ENCODE measurements at places on chromosomes 6 and 20. TPM values are rescaled to one million over a fixed set of nuclear protein-coding genes. Genes with fewer than 3 reads are reported as not detected.

ACSS1 gene
- 0.23 TPM for total RNA-seq

DNA sequence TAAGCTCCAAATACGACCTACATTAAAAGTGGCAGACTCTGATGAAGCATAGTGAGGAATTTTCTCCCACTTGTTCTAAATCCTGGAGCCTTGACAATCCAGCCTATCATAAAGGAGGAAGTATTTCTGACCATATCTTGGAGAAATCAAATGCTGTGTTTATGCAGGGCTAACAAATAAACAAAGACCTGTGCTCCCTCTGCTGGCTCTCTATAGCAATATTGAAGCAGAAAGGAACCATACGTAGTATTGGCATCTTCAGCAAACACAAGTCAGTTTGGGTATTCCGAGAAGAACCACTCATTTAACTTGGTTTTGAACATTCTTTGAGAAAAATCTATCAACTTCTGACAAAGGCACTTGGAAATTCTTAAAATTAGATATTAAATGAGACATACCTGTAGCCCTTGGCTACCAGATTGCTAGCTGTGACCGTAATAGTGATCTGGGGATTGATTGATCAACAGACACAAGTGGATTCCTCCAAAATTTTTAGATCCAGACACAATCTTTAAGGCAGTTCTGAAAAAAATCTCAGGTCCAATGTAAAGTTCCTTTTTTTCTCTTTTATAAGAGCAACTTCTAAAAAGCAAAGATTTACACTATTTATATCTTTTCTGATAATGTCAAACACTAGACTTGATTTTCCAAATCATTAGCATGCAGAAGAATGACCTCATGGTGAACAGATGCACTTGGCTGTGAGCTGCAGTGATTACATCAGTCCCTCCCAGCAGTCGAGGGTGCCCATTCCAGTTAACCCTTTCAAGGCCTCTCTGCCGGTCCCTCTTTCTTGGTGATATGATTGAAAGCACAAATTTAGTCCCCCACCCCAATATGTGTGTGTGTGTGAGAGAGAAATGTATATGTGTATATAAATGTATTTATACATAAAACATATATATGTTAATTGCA, 40.2 kb downstream of the INSM1 start:
- no peak overlapping the region for H3K4me3 ChIP-seq
- no peak for DNase-seq
- no peaks in the 10 kb centered on the region for H3K4me1 ChIP-seq

GRCh38 chr6:115194981-115195638, 852.3 kb upstream of the HS3ST5 start:
- H3K4me3 ChIP-seq, result no peak overlapping the region
- H3K4me1 ChIP-seq, result no peaks in the 10 kb centered on the region
- H3K36me3 ChIP-seq, result no peaks in the 10 kb centered on the region
- no peak for DNase-seq
- H3K27ac ChIP-seq, result no peak overlapping the region

DNA sequence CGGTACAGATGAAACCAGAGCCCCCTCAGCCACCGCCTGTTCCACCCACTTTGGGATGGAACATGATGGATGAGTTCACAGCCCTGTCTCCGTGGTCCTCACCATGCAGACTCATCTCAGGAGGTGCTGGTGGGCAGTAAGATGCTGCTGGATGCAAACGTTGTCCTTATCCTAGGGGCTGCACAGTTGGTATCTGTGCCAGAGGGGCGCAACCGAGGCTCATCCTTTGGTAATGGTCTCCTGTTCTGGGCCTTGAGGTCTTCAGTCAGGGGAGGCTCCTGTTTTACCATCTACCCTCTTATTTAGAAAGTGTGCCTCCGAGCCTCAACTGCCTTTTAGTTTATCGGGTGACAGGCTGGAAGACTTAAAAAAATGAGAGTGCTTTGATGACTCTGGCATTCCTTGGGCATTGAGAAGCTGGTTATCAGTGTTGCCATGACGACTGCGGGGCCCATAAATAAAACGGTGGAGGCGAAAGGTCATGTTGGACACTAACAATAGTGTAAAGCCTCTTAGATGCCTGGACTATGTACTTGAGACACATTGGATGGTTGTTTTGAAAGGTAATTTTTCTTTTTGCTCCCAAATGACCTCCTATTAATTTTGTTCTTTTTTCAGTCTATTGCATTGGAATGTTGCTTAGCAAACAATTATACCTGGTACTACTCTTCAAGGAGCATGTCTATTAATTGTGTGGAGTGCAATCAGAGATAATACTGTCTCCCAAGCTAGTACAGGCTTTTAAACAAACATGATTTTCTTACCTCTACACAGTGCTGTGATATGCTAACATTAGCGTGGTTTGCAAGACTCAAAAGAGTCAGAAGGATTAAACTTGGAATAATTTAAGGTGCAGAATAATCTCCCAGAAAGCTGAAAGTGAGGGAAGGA, 74.2 kb upstream of the DSP start:
- H3K36me3 ChIP-seq, result no peaks in the 10 kb centered on the region
- H3K27ac ChIP-seq, result no peak overlapping the region

DNA sequence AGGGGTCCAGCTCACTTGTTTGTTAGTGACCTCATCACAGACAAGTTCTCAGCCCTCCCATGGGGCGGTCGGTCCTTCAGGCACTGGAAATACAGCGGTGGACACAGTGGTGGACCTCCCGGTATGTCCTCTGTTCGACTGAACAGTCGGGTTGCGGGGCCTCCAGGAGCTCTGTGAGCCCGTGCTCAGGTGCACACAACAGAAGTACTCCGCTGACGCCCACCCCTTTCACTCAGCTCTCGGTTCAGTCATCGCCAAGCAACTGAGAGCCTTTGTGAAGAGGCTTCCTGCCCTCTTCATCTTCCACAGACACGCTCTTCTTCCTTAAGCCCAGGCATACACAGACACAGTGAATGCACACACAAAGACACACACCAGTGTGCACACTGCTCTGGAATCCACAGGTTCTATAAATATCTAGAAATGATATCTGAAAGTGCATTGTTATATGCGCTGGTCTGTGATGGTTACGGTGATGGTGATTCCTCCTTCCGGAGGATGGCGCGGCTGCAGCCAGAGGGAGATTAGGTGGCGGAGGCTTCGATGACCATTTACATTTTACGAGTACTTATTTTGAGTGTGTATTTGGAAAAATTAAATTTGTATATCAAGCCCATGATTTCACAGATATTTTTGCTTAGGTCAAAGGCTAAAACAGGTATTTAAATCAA, 46.8 kb upstream of the BHLHE23 start:
- no peak overlapping the region for H3K4me3 ChIP-seq
- H3K27ac ChIP-seq, result no peak overlapping the region
- H3K27me3 ChIP-seq, result peaks cover 8% of the 10 kb centered on the region
- peak; percentile 6 for DNase-seq

GRCh38 chr20:48944663-48945297, 23.3 kb downstream of the ARFGEF2 start:
- peaks cover 79% of the 10 kb centered on the region for H3K36me3 ChIP-seq
- H3K4me3 ChIP-seq, result no peak overlapping the region
- H3K4me1 ChIP-seq, result no peaks in the 10 kb centered on the region
- no peak overlapping the region for H3K27ac ChIP-seq
- H3K27me3 ChIP-seq, result no peaks in the 10 kb centered on the region
